Right ventricle myocardium inferior (tissue), 1 donor: ENCODE measurements at places on chromosomes 7 and 10. TPM values are rescaled to one million over a fixed set of nuclear protein-coding genes. Genes with fewer than 3 reads are reported as not detected.

The WASHC2C gene
- total RNA-seq, result 30.2 TPM

The MALRD1 gene
- 1.1 TPM for total RNA-seq

The LGI1 gene
- total RNA-seq, result not detected

The BMPR1A gene
- 53.2 TPM for total RNA-seq

The PRRT4 gene
- 2.7 TPM for total RNA-seq

The GDF10 gene
- total RNA-seq, result 0.27 TPM

The CYP2C19 gene
- total RNA-seq, result not detected

The ATP5MK gene
- total RNA-seq, result 1,179 TPM

The TUBAL3 gene
- not detected for total RNA-seq

The MMD2 gene
- total RNA-seq, result not detected

The AFAP1L2 gene
- total RNA-seq, result 5.7 TPM

The FAM25A gene
- not detected for total RNA-seq

The FAM25C gene
- total RNA-seq, result not detected

The TMEM72 gene
- not detected for total RNA-seq

The ZNF735 gene
- not detected for total RNA-seq

The GTF2IRD1 gene
- 19.1 TPM for total RNA-seq

The EPHB4 gene
- total RNA-seq, result 27.0 TPM

The NFKB2 gene
- 15.1 TPM for total RNA-seq

The CYP3A7 gene
- total RNA-seq, result not detected

The AASS gene
- total RNA-seq, result 19.2 TPM

The XRCC2 gene
- total RNA-seq, result 0.65 TPM

The PPP1R3C gene
- total RNA-seq, result 137 TPM

The HABP2 gene
- not detected for total RNA-seq

The OLAH gene
- total RNA-seq, result 0.35 TPM

The ZNF33A gene
- total RNA-seq, result 21.2 TPM

The ARL3 gene
- total RNA-seq, result 15.4 TPM

The DLX6 gene
- not detected for total RNA-seq

The AP5Z1 gene
- total RNA-seq, result 14.4 TPM

The LRRD1 gene
- not detected for total RNA-seq

The METTL27 gene
- 0.27 TPM for total RNA-seq

The TRUB1 gene
- 13.9 TPM for total RNA-seq

The PAX4 gene
- total RNA-seq, result not detected
